ENCODE measurements at places on chromosomes 4 and X. TPM values are rescaled to one million over a fixed set of nuclear protein-coding genes. Genes with fewer than 3 reads are reported as not detected.

DNA sequence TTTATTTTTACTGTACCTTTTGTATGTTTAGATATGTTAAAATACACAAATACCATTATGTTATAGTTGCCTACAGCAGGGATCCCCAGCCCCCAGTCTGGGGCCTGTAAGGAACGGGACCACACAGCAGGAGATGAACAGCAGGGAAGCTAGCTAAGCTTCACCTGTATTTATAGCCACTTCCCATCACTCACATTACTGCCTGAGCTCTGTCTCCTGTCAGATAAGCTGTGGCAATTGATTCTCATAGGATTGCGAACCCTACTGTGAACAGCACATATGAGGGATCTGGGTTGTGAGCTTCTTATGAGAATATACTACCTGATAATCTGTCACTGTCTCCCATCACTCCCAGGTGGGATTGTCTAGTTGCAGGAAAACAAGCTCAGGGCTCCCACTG lies 73.9 kb downstream of the BMPR1B start:
- H3K27me3 ChIP-seq: no peaks in the 10 kb centered on the region
- H3K27ac ChIP-seq: no peak overlapping the region
- H3K36me3 ChIP-seq: no peaks in the 10 kb centered on the region
- DNase-seq: no peak

DNA sequence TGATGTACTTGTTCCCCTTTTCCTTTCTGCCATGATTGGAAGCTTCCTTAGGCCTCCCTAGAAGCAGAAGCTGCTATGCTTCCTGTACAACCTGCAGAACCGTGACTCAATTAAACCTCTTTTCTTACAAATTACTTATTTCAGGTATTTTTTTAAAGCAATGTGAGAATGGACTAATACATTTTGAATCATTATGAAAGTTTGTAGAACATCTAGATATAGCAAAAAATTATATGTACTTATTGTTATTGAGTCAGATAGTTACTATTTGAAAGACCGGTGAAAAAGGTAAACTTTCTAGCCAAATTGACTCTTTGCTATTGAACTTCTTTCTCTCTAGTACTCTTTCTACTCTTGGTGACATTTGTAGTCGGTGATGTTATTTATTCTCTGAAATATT lies 777.3 kb upstream of the GALNTL6 start:
- H3K27ac ChIP-seq: no peak overlapping the region
- DNase-seq: no peak
- H3K4me1 ChIP-seq: no peaks in the 10 kb centered on the region
- H3K36me3 ChIP-seq: no peaks in the 10 kb centered on the region

GRCh38 chr4:144645631-144646522 lies at the start of gene HHIP:
TSS of gene HHIP (plus strand) at chr4:144646156. CDS start at chr4:144646676, 520 bp downstream.
- no peaks in the 10 kb centered on the region for H3K36me3 ChIP-seq
- H3K27me3 ChIP-seq: peaks cover 3% of the 10 kb centered on the region
- H3K4me3 ChIP-seq: peak within 1 kb of the TSS; percentile 53
- DNase-seq: peak; percentile 62

GRCh38 chr4:85368240-85368639 lies 106.7 kb upstream of the ARHGAP24 start:
- no peak for DNase-seq
- no peak overlapping the region for H3K4me3 ChIP-seq
- no peak overlapping the region for H3K27ac ChIP-seq
- no peaks in the 10 kb centered on the region for H3K36me3 ChIP-seq
- H3K27me3 ChIP-seq: no peaks in the 10 kb centered on the region

PPEF1 gene
- not detected for polyA plus RNA-seq

LEF1 gene
- 25.3 TPM for polyA plus RNA-seq
